Activated gamma-delta T cell treated with anti-CD3 and anti-CD28 coated beads, Interleukin-2, amount 50 U/mL, for 16 hours (primary cell): ENCODE measurements at places on chromosomes 4 and X.

- no peak for DNase-seq
Measured at GRCh38 chr4:143597276-143597675, 83.8 kb downstream of the SMARCA5 start.

DNA sequence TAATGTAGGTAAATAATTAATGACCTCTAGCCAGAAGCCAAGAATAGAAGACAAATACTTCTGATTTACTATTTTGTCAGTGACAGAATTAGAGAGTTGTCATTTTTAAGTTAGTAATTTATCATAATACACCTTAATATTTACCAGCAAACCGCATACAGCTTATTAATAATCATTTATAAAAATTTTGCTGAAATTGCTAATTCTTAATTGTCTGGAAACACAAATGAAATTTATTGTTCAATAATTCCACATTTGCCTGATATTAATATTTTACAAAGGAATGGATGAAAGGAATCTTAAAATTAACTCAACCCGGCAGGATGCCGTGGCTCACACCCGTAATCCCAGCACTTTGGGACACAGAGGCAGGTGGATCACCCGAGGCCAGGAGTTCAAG, 44.7 kb downstream of the PROM1 start:
- DNase-seq: no peak

- no peak for DNase-seq
Measured at GRCh38 chr4:3193531-3194203, 55.3 kb upstream of the MSANTD1 start.

- no peak for DNase-seq
Measured at GRCh38 chr4:182869697-182870096, 47.5 kb downstream of the DCTD start.

GRCh38 chr4:112896609-112897190, 152.8 kb upstream of the ANK2 start:
- DNase-seq: no peak

GRCh38 chr4:138021139-138021830, 220.9 kb downstream of the SLC7A11 start:
- no peak for DNase-seq

DNA sequence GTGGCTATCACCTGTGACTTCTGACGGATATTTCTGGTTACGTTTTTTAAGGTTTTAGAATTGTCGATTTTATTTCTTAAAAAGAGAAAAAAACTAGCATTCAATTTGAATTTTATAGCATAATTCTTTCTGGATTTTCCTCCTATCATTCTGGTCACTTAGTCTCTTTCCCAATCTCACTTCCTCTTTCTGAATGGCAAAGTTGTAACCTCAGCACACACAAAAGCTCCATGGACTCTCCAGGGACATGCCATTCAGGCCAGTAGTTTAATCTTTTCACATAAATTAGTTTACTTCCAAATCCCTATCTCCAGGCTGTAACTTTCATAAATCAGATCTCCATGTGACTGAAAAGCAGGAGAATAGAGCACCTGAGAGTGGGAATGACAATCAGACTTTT, 110.7 kb downstream of the ARAP2 start:
- no peak for DNase-seq

DNA sequence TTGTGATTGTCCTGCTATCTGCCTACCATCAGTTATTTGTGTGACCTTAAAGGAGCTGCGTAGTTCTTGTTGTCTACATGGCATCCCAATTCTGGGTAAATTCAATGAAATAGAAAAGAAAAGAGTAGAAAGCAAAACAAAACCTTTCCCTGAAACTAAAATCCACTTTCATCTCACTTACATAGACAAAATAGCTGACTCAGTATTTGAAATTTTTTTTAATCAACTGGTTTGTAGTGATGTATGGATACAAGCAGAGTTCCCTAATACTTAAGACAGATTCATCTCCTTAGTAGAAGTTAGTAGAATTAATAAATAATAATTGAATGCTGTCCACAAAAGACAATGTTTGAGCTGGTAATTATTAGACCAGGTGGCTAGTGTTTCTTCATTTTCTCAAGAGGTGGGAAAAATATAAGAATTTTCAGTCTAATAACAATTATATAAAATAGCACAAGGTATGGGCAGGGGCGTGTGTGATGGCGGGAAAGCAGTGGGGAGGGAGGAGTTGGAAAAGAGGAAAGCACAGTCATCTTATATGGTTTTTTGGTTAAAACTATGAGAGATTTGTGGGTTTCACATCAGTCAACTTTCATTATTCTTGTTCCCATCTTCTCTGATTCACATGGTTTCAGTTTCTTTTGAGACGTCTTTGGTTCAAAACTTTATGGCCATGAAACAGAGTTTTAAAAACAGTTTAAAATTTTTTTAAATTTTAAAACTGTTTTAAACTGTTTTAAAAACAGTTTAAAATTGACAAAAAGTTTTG, 275.2 kb downstream of the SPRY1 start:
- DNase-seq: no peak

DNA sequence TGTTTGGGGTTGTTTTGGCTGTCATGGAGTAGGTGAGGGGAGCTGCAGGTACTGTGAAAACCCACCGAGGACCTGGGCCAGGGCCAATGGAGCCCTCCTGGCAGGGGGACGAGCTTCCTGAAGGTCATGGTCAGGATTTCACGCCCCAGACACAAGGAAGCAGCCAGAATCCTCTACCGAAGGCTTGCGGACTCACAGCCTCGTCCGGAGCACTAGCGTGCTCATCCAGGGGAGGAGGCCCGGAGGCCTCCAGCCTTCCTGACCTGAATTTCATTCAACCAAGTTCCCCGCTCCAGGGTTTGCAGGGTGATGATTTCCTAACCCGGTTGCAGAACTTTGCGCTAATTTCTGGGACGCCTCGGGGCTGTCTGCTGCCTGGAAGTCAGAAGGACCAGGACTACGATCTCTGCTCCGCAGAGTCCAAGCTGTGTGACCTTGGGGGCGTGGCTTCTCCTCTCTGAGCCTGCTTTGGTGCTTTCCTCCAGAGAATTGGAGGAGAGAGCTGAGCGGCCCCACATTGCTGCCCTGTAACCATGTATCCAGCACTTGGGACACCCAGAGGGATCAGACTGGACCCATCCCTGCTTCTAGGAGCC, 56.2 kb upstream of the ADRA2C start:
- no peak for DNase-seq

DNA sequence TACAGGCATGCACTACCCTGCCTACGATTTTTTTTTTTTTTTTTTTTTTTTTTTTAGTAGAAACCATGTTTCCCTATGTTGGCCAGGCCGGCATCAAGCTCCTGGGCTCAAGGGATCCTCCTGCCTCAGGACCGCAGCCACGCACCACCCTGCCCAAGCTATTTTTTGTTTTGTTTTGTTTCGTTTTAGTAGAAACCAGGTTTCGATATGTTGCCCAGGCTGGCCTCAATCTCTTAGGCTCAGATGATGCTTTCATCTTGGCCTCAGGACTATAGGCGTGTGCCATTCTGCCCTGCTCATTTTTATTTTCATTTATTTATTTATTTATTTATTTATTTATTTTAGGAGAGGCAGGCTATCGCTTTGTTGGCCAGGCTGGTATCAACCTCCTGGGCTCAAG, 1.2 kb upstream of the SSX3 start:
- DNase-seq: no peak

- DNase-seq: no peak
Measured at GRCh38 chr4:108092288-108092687, 76.4 kb downstream of the LEF1 start.

DNA sequence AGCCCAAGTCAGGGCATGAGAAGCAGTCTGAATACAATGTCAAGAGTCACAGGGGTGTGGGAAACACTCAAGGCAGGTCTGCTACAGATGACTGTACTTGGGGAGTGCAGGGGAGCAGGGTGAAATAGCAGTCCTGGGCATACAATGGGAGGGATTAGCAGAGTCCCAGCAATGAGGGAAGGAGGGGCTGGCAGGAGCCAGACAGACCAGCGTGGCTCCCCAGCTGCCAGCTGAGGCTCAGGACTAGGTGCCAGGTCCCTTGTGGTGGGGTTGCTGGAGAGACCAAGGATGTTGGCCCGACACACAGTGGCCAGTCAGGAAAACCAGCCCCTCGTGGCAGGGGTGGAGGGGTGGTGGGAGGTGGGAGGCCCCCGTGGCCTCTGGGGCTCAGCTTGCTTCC, 86.6 kb downstream of the RTL5 start:
- no peak for DNase-seq

- no peak for DNase-seq
Measured at GRCh38 chr4:30875658-30876269, 155.6 kb downstream of the PCDH7 start.

DNA sequence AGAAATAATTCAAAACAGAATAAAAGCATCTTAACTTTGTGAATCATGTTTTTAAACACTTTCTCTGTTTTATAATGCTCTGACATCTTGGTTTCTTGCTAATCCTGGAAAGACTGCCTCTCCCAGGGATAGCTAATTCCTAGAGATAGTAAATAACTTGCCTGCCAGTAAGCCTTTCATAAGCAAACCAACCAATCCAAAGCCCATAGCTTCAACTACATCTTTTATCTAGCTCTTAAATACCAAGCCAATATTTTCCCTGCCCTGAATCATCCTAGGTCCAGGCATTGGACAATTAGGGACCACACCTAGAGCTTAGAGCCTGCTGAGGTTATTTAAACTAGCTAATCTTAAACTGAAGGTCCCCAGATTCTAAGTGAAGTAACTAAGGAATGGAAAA, 223.7 kb upstream of the DIPK2B start:
- no peak for DNase-seq

GRCh38 chr4:102717448-102718092, 43.2 kb downstream of the MANBA start:
- DNase-seq: no peak

GRCh38 chrX:17669891-17670290, 67.4 kb upstream of the SCML1 start:
- DNase-seq: no peak

- no peak for DNase-seq
Measured at GRCh38 chr4:128776794-128777216, 32.7 kb upstream of the JADE1 start.

DNA sequence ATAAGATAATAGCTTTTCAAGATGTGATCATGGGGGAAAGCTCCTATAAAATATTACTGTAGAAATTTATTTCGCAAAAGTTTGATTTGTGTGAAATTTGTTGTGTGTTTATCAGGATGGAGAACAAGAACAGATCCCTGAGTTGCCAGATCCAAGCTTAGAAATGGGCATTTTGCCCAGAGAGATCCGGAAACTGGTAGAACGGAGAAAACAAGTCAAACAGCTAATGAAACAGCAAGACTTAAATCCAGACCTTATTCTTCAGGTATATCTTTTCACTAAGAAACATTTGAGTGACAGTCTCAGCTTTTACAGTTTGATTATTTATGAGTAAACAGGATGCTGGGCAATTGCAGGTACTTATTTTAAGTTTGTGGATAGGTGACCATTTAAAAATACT, 54.5 kb downstream of the POLA1 start:
- no peak for DNase-seq

- no peak for DNase-seq
Measured at GRCh38 chrX:82848111-82848510, 660.0 kb upstream of the POU3F4 start.

GRCh38 chr4:121243485-121243884, 79.4 kb upstream of the TNIP3 start:
- DNase-seq: no peak

DNA sequence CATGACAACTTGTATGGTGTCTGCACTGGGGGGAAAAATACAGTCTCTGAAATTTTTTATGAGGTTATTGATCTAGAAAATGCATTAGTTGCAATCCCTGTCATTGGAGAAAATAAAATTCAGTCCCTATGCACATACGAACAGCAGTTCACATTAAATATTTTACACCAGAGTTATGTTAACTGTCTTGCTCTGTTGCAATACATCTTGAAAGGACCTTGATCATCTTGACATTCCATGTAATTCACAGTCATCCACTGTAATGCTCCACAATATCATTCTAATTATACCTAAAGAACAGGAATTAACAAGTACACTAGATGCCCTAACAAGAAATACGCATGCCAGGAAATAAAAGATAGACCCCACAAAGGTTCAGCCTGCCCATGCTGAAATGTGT, 934.6 kb upstream of the PCDH10 start:
- DNase-seq: no peak

DNA sequence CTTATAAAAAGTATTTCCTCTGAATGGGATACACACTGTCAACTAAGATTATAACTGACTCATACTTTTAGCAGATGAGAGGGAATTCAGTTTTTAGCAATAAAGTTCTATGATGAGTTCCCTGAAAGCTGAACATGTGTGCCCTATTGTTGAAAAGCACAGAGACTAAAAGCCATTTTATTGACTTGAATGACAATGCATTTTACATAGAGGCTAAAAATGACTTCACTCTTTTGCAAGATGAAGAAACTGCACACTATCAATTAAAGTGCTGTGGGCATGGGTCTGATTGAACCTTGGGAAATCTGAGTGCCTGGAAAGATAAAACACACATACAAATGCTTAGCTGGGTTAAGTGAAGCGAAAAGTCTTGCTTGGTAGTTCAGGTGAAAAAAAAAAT, 633.4 kb downstream of the PDHA2 start:
- DNase-seq: no peak

GRCh38 chr4:123218981-123219380, 177.6 kb upstream of the SPRY1 start:
- DNase-seq: no peak

- no peak for DNase-seq
Measured at GRCh38 chr4:184328022-184328736, 110.5 kb upstream of the ENPP6 start.

GRCh38 chr4:166017804-166018203, 144.8 kb downstream of the TLL1 start:
- no peak for DNase-seq

DNA sequence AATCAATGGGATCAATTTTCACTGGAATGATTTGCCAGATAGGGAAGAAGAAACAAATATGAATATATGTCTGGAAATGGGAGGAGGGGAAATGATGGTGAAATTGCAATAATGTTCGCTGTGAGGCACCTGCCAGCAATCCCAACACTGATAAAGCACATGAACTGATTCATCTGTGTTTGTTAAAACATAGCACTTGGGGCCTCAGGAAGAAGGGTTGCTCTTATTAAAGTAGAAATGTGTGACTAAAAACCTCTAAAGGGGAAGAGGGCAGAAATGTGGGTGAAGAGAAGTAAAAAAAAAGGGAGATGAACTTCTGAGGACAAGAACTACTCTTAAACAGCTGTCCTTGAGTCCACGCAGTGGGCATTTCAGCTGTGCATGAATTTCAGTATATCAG, 101.4 kb downstream of the C4orf51 start:
- DNase-seq: no peak

- no peak for DNase-seq
Measured at GRCh38 chr4:158571736-158572135, 50.1 kb downstream of the RXFP1 start.

DNA sequence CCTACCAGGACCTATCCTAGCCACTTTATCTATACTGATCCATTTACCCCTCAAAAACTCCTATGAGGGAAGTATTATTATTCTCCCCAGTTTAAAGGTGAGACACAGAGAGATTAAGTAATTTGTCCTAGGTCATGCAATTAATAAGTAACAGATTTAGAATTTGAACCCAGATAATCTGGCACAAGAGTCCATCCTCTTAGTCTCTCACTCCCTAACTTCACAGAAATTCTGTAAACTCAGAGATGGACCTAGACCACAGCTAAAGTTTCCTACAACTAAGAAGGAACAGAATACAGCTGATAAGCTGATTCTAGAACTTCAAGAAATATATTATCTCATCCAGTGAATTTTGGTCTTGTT, 58.7 kb downstream of the TEC start:
- DNase-seq: no peak

- DNase-seq: no peak
Measured at GRCh38 chr4:37453281-37453998, 208.9 kb downstream of the NWD2 start.

- no peak for DNase-seq
Measured at GRCh38 chr4:174041555-174042105, 241.8 kb downstream of the FBXO8 start.
